Left ventricle myocardium inferior (tissue), 1 donor: ENCODE measurements at places on chromosomes 13 and 19. TPM values are rescaled to one million over a fixed set of nuclear protein-coding genes. Genes with fewer than 3 reads are reported as not detected.

The OVOL3 gene
- total RNA-seq = not detected

- peaks cover 14% of the 10 kb centered on the region for H3K36me3 ChIP-seq
- peaks cover 34% of the 10 kb centered on the region for H3K4me1 ChIP-seq
- H3K4me3 ChIP-seq = no peak overlapping the region
- no peaks in the 10 kb centered on the region for H3K27me3 ChIP-seq
- H3K27ac ChIP-seq = no peak overlapping the region
These were observed 767 bp upstream of the GPR18 start for GRCh38 chr13:99258946-99259345.

- no peaks in the 10 kb centered on the region for H3K36me3 ChIP-seq
- peaks cover 20% of the 10 kb centered on the region for H3K4me1 ChIP-seq
- no peaks in the 10 kb centered on the region for H3K27me3 ChIP-seq
- peak overlapping the region; percentile 69 for H3K4me3 ChIP-seq
- peak; percentile 89 for DNase-seq
These were observed 8.1 kb downstream of the RINL start for GRCh38 chr19:38869836-38870607.

- no peaks in the 10 kb centered on the region for H3K27me3 ChIP-seq
- no peaks in the 10 kb centered on the region for H3K36me3 ChIP-seq
- no peak overlapping the region for H3K27ac ChIP-seq
- no peak for DNase-seq
- H3K4me1 ChIP-seq = no peaks in the 10 kb centered on the region
- no peak overlapping the region for H3K4me3 ChIP-seq
These were observed 219.9 kb downstream of the SPRY2 start for GRCh38 chr13:80121038-80121437.

- H3K4me3 ChIP-seq = no peak overlapping the region
- DNase-seq = no peak
These were observed 1.8 kb downstream of the LIN37 start for GRCh38 chr19:35750167-35750566.

DNA sequence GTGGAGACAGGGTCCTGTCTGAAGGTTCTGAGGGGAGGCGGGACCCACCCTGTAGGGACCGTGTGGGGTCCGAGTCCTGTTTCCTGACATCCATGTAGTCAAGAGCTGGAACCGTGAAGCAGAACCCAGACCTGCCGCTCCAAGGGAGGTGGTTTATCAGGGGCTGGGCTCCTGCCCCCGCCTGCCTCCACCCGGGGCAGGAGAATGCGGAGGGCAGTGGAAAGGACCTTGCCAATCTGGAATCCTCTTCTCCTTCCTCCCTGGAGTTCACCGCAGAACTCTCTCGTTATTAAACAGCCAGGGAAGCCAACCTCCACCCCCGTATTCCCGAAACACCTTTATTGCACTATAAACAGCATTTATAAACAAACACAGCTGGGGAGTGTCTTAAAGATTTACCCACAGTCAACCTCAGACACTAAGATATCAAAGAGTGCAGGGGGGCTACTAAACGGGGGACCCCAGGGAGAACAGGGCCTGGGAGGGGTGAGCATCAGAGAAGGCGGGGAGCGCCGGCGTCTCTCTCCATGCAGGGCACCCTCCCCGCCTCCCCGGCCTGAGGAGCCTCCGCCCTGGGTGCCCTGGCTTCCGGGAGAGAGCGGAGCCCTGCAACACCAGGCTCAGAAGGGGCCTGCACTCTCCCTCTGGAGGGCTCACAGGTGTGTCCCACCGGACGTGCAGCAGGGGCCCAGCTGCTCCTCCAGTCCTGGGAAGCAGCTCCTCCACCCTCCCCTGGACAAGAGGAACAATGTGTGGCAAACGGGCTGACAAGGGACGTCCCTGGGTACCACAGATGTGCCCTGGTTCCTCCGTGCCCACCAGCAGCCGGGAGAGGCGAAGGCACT lies 3.6 kb downstream of the C2CD4C start:
- H3K4me3 ChIP-seq = no peak overlapping the region
- H3K4me1 ChIP-seq = peaks cover 24% of the 10 kb centered on the region
- peaks cover 86% of the 10 kb centered on the region for H3K27me3 ChIP-seq

GRCh38 chr13:90039516-90039915 lies 1308.0 kb upstream of the MIR17HG start:
- H3K36me3 ChIP-seq = no peaks in the 10 kb centered on the region
- no peaks in the 10 kb centered on the region for H3K27me3 ChIP-seq
- DNase-seq = no peak
- H3K4me3 ChIP-seq = no peak overlapping the region

DNA sequence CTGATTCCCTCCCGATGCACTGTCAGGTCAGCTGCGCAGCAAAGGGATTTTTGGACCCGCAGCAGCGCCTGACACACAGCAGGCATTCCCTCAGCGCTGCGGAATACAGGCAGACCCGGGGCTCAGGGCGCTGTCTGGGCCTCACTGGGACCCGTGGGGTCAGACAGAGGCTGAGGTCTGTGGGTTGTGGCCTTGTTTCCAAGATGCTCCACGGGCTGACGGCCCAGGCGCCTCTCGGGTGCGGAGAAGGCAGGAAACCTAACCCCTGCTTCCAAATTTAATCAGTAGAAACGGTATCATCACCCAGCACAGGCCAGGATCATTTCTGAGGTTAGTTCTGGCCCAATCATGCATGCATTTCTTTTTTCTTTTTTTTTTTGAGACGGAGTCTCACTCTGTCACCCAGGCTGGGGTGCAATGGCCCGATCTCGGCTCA lies 686 bp upstream of the RNF126 start:
- peak overlapping the region; percentile 90 for H3K27ac ChIP-seq
- peaks cover 63% of the 10 kb centered on the region for H3K4me1 ChIP-seq
- no peak for DNase-seq
- no peaks in the 10 kb centered on the region for H3K36me3 ChIP-seq
- no peaks in the 10 kb centered on the region for H3K27me3 ChIP-seq
- H3K4me3 ChIP-seq = peak overlapping the region; percentile 100

- DNase-seq = no peak
- H3K27me3 ChIP-seq = no peaks in the 10 kb centered on the region
- peaks cover 62% of the 10 kb centered on the region for H3K36me3 ChIP-seq
- peaks cover 44% of the 10 kb centered on the region for H3K4me1 ChIP-seq
These were observed 4.9 kb downstream of the ERCC1 start for GRCh38 chr19:45418802-45419201.

- H3K4me3 ChIP-seq = no peak overlapping the region
- no peak overlapping the region for H3K27ac ChIP-seq
- no peak for DNase-seq
- H3K36me3 ChIP-seq = peaks cover 74% of the 10 kb centered on the region
- H3K4me1 ChIP-seq = no peaks in the 10 kb centered on the region
These were observed 15.1 kb downstream of the ZNF175 start for GRCh38 chr19:51586103-51586728.

GRCh38 chr19:15109768-15110417 lies 2.7 kb downstream of the SYDE1 start:
- DNase-seq = no peak
- H3K36me3 ChIP-seq = peaks cover 59% of the 10 kb centered on the region
- peaks cover 42% of the 10 kb centered on the region for H3K4me1 ChIP-seq
- H3K4me3 ChIP-seq = no peak overlapping the region

- peaks cover 21% of the 10 kb centered on the region for H3K4me1 ChIP-seq
- no peak overlapping the region for H3K4me3 ChIP-seq
- H3K36me3 ChIP-seq = no peaks in the 10 kb centered on the region
- no peak overlapping the region for H3K27ac ChIP-seq
These were observed 50.6 kb upstream of the MTIF3 start for GRCh38 chr13:27500806-27501534.

GRCh38 chr13:111359237-111359915 lies 38.9 kb downstream of the TEX29 start:
- H3K4me3 ChIP-seq = no peak overlapping the region
- H3K27ac ChIP-seq = no peak overlapping the region

DNA sequence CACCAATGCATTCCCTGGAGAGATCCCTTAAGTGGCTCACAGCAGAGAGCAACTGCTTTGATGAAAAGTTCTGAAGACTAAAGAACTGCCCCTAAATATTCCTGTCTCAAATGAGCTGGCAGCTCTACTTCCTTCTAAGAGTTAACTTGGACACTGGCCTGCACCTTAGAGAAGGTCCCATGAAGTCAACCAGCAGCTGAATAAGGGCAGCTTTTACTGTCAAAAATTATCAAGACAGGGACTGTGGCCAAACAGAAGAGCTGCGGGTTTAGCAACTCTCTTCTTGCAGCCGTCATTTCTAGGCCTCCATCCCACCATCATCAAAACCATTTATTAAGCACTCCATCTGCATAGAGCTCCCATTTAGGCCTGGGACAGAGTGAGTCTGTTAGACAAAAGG lies 491.1 kb upstream of the TSHZ3 start:
- H3K36me3 ChIP-seq = no peaks in the 10 kb centered on the region
- no peak overlapping the region for H3K27ac ChIP-seq
- H3K27me3 ChIP-seq = peaks cover 10% of the 10 kb centered on the region
- no peak overlapping the region for H3K4me3 ChIP-seq
- no peaks in the 10 kb centered on the region for H3K4me1 ChIP-seq

- H3K27ac ChIP-seq = no peak overlapping the region
- H3K36me3 ChIP-seq = no peaks in the 10 kb centered on the region
- DNase-seq = no peak
- no peaks in the 10 kb centered on the region for H3K4me1 ChIP-seq
These were observed 197.8 kb downstream of the TEX29 start for GRCh38 chr13:111518161-111518792.

- no peak overlapping the region for H3K4me3 ChIP-seq
- no peaks in the 10 kb centered on the region for H3K36me3 ChIP-seq
- H3K27ac ChIP-seq = no peak overlapping the region
- H3K4me1 ChIP-seq = no peaks in the 10 kb centered on the region
- peaks cover 65% of the 10 kb centered on the region for H3K27me3 ChIP-seq
These were observed 46.1 kb upstream of the NFIC start for GRCh38 chr19:3320354-3320670.

DNA sequence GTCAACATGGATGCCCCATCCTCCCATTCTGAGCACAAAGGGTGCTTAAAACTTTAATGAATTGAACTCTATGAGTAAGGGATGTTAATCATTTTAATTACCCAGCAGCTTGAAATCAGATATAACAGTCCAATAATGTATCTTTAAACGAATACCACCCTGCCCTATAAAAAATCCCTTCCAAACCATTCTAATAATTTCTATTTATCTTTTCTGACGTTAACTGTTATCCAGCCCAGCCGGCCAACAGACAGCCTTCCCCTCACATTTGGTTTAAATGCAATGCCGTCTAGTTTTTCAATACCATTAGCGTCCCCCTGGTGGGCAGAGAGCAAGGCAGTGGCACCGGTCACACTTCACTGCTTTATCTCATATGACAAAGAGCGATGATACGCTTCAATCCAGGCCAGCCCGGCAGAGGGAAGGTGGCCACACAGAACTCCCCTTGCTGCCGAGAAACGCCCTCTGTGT lies 402.2 kb upstream of the ZNF507 start:
- no peak for DNase-seq
- H3K36me3 ChIP-seq = no peaks in the 10 kb centered on the region
- no peak overlapping the region for H3K4me3 ChIP-seq
- peaks cover 9% of the 10 kb centered on the region for H3K4me1 ChIP-seq
- H3K27ac ChIP-seq = no peak overlapping the region

The NCCRP1 gene
- not detected for total RNA-seq

The DKKL1 gene
- total RNA-seq = not detected

DNA sequence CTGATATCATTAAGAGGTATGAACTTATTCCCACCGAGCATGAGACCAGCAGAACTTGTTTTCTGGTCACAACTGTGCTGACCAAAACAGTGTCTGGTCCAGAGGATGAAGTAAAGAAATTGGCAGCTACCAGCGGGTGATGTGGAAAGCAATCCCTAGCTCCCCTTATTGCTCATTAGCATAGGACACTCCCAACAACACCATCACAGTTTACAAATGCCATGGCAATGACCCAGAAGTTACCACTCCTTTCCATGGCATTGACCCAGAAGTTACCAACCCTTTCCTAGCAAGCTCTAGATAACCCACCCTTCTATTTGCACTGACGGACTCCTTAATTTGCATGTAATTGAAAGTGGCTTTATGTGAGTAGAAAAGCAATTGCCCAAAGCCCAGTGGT lies 1856.1 kb downstream of the OLFM4 start:
- H3K4me3 ChIP-seq = no peak overlapping the region
- H3K27ac ChIP-seq = no peak overlapping the region
- DNase-seq = no peak
- H3K27me3 ChIP-seq = no peaks in the 10 kb centered on the region
- H3K36me3 ChIP-seq = no peaks in the 10 kb centered on the region
- no peaks in the 10 kb centered on the region for H3K4me1 ChIP-seq

DNA sequence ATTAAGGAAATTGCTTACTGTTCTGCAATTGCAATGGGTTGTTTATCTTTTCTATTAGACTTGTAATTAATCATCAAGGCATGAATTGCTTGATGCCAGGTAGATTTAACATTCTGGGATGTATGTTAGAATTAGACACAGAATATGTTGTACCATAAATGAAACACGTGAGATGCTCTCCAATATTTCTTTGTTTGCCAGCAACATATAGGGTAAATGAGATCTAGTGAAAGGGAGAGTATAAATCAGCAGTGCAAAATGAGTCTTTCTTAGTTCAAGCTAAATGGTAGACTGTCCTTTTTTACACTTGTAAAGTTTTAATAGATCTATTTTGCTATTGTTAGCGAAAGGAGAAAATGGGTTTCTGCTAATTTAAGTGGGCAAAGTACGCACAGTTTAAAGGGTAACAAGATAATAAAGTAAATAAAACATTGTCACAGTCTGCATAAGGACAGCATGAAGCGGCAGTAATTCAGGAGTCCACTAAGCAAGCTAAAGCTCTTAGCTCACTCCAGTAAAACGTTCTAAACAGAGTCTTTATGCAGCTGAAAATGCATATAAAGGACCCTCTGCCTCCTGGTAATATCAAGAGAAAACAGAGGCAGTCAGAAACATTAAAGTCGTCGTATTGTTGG lies 1137.1 kb downstream of the OLFM4 start:
- H3K27ac ChIP-seq = no peak overlapping the region
- no peaks in the 10 kb centered on the region for H3K4me1 ChIP-seq
- no peaks in the 10 kb centered on the region for H3K27me3 ChIP-seq
- no peak for DNase-seq

GRCh38 chr19:54420383-54421168 lies 5.3 kb downstream of the TTYH1 start:
- peaks cover 99% of the 10 kb centered on the region for H3K27me3 ChIP-seq
- peak overlapping the region; percentile 75 for H3K27ac ChIP-seq
- H3K4me1 ChIP-seq = peaks cover 42% of the 10 kb centered on the region
- peak overlapping the region; percentile 49 for H3K4me3 ChIP-seq
- peak; percentile 55 for DNase-seq

- no peak for DNase-seq
- H3K36me3 ChIP-seq = peaks cover 98% of the 10 kb centered on the region
- no peak overlapping the region for H3K27ac ChIP-seq
These were observed 18.0 kb downstream of the CLASRP start for GRCh38 chr19:45056831-45057230.

GRCh38 chr13:109945206-109945960 lies 159.0 kb upstream of the IRS2 start:
- H3K36me3 ChIP-seq = no peaks in the 10 kb centered on the region
- peaks cover 4% of the 10 kb centered on the region for H3K27me3 ChIP-seq
- no peak overlapping the region for H3K4me3 ChIP-seq
- DNase-seq = no peak
- no peaks in the 10 kb centered on the region for H3K4me1 ChIP-seq

DNA sequence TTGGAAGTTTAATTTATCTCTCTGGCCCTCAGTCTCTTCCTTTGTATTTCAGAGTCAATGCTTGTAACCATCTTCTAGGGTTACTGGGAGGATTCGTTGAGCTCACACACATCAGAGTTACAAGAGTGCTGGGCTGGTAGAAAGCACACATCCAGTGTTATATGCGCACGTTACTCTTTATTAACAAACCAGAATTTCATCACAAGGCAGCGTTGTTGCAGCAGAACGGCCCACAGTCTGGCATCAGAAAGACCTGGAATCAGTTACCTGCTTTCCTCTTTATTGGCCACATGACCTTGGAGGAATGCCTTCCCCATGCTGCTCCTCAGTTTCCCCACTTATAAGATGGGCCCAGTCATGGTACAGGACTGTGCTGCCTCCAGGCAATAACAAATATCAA lies 3.9 kb downstream of the ZNF865 start:
- H3K4me1 ChIP-seq = peaks cover 68% of the 10 kb centered on the region
- H3K27me3 ChIP-seq = no peaks in the 10 kb centered on the region
